NCI-H526 (cell line): ENCODE measurements at places on chromosomes 12 and 14.

GRCh38 chr12:7102582-7102981 is 6.4 kb downstream of the C1RL start:
- no peak for DNase-seq

- DNase-seq, result peak; percentile 10
These were observed 5.0 kb upstream of the SRSF9 start for GRCh38 chr12:120474616-120474960.

DNA sequence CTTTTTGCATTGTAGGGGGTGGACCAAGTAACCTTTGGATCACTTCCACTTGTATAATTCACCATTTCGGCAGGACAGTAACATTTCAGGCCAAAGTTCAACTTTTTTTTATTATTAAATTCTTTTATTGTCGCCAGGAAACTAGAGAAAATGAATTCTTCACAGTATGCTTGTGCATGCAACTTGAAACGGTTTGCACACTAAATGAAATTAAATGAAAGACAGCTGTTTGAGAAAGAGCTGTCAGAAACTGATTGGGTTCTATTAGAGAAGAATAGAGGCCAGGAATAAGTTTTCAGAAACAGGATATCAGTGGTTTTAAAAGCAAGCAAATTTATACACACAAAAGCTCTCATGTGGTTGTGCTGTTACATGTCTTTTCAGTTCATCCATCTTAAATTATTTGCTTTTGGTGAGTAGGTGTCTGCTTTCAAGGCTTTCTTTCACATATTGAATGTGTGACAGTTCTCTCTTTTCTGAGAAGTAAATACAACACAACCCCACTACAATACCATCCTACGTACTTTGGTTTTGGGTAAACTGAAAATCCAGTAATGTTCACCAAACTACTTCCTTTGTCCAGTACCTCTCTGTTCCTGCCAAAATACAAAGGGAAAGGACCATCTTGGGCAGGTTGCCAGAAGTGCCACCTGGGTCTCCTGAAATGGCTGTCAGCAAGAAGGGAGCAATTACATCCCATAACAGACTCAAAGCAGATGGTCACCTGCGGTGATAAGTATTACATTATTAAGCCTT is 291.7 kb downstream of the RAD51B start:
- DNase-seq, result no peak

- no peak for DNase-seq
These were observed 6.9 kb downstream of the ATP2A2 start for GRCh38 chr12:110287986-110288385.

GRCh38 chr12:94872007-94872653 is 131.4 kb downstream of the NDUFA12 start:
- DNase-seq, result no peak

- DNase-seq, result peak; percentile 95
These were observed 12.5 kb upstream of the TNFAIP2 start for GRCh38 chr14:103110681-103111231.

- no peak for DNase-seq
These were observed 8.9 kb upstream of the TAC3 start for GRCh38 chr12:57025196-57025595.

DNA sequence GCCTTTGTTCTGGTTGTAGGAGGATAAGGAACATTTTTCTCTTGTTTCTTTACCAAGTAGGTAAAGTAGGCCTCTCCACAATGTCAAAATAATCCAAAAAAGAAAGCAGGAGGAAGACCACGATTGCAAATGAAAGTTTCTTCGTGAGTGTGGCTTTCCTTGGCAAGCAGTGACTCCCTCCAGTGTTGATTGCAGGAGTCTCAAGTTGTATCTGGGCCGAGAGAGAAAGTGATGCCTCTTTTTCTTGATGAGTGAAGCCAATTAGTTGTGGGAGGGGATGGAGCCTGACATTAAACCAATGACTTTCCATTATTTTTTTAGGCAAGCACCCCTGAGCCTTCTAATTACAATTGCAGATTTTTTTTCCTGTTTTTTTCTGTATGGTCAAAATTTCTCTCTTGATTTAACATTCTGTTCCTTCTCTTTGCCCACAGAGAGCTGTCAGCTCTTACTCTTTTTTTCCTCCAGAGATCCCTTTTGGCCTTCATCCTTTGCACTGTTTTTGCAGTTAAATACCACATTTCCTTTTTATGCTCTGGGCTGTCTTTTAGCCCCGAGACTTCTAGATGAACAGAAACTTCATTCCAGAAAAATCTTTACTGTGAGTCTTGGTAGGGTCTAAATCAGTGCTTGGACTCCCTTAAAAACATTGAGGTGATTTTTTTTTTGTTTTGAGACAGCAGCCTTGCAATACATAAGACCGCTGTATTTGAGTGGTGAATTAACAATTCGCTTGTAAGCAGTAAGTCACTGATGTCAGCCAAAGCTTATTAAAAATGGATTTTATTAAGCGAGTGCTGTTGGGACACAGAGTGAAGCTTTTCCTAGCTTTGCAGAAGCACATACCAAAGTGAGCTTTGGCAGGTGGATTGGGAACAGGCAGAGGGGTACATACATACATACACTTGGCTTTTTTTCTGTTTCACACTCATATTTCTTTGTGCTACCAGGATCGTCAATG is 15.8 kb downstream of the FBXW8 start:
- no peak for DNase-seq

- DNase-seq, result no peak
These were observed 25.0 kb downstream of the BICD1 start for GRCh38 chr12:32131666-32132065.

DNA sequence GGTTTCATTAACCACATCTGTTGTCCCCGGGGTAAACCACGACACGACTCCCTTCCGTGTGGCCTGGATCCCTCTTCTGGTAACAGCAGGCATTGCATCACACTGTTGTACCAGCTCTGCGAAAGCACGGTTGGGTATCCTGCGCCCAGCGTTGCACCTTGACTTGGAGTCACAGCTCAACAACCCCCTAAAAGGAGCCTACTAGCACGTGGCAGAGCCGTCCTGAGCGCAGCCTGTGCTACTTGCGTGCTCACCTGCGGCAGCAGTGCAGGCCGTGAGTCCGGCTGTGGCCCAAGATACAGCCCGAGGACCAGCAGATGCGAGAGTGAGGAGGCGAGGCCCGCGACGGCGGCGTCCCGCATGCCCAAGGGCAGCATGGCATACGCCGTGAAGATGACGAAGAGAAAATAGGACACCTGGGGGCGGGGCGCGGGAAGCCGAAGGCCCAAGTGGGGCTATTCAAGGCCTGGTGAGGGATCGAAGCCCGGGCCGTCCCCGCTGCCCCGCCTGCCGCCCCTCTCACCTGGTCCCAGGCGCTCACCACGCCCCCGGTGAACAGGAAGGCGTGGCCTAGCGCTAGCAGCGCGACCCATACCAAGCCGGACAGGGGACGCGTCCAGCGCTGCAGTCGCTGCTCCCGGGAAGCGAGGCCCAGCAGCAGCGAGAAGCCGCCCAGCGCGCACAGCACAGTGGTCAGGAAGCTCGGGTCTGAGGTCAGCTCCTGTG is 2.4 kb downstream of the ADCY4 start:
- DNase-seq, result peak; percentile 80

- no peak for DNase-seq
These were observed 17.1 kb upstream of the SAMD4A start for GRCh38 chr14:54549862-54550261.

DNA sequence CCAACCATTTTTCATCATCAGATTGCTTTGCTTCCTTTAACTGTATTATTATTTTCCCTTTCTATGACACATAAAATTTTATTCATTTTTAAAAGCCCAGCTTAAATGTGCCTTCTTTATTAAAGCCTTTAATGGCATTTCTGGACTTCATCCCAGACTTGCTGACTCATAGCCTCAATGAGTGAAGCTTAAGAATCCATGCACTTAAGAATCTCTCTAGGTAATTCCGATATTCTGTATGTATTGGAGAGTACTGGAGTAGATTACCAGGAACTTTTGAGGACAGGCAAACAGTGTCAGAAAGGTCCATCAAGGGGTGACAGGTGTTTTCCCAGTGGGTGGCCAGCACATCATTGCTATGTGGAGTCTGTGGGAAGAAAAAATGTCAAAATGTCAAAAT is 107.9 kb downstream of the PTPRQ start:
- no peak for DNase-seq

- DNase-seq, result peak; percentile 23
These were observed 13.1 kb upstream of the RIN3 start for GRCh38 chr14:92500491-92500941.

DNA sequence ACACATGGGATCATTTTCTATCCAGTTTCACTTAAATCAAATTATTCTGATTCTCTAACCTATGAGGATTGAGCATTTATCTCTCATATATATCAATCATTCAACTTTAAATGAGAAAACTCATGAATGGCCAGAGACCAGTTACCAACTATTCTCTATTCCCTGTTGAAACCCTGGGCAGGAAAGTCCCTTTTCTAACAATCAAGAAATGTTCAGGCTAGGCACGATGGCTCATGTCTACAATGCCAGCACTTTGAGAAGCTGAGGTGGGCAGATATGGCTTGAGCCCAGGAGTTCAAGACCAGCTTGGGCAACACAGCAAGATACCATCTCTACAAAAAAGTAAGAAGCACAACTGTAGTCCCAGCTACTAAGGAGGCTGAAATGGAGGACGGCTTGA is 18.0 kb downstream of the FMNL3 start:
- DNase-seq, result no peak

DNA sequence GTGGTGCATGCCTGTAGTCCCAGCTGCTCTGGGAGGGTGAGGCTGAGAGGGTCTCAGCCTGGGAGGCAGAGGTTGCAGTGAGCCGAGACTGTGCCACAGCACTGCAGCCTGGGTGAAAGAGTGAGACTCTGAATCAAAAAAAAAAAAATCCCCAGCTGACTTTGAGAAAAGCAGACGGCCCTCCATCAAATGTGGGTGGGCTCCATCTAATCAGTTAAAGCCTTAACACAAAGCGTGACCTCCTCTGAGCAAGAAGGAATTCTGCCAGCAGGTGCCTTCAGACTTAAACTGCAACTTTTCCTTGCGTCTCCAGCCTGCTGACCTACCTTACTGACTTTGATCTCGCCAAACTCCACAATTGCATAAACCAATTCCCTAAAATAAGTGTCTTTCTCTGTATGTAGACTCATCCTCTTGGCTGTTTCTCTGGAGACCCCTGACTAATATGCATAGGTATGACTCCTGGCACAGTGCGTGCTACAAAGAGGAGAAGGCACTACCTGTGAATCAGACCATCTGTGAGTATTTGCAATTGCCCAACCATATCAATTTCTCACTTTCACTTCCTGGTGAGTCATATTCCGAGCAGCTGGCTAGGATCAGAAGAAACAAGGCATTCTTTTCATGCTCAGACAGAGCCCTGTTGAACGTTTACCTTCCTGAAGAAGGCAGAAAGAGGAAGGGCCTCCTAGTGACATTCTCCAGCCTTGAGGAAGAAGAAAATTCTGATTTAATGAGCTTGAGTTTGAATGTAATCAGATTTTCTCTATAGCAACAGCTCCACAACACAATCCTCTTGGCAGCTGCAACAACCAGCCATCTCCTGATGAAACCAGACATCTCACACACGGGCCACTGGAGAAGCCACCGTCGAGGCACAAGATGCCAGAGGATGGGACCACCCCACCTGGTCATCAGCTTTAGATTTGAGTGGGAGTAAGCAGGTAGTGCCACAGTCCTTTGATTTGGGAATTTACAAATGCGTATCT is 54.3 kb downstream of the CLMN start:
- peak; percentile 94 for DNase-seq

- DNase-seq, result no peak
These were observed 10.0 kb upstream of the EEA1 start for GRCh38 chr12:92939116-92939515.

DNA sequence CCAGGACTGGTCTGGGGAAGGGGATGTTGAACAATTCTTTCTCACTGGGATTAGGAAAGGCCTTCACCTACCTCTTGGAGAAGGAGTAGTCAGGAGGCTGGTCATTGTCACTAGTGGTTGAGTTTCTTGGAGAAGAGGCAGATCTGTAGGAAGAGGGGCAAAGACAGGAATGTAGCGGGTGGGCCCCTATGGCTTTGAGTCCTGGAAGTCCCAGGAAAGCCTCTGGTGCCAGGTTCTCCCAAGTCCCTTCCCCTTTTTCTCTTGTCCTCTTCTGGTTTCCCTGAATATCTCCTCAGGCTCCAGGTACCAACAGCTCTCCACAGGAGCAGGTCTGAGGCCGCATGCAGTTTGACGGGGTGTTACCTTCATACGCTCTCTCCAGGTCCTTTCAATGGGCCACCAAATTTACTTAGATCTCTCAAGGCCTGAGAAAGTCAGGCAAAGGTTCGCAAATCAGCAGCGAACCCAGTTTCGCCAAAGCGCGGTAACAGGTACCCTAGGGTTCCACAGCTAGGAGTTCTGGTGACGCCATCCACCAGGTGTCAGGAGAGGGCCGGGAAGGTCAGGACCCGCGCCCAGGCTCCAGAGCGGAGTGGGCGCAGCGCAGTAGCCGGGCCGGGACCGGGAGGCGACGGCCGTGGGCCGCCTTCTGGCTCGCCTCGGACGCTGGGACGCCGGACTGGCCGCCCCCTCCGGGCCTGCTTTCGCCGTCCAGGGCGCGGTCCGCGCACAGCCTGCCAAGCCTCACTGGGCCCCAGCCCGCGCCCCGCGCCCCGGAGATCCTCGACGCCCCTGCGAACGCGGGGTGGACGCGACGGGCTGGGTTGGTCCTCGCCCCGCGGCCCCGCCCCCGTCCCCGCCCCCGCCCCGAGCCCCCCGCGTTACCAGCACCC is 795 bp downstream of the SMAGP start:
- peak; percentile 69 for DNase-seq

DNA sequence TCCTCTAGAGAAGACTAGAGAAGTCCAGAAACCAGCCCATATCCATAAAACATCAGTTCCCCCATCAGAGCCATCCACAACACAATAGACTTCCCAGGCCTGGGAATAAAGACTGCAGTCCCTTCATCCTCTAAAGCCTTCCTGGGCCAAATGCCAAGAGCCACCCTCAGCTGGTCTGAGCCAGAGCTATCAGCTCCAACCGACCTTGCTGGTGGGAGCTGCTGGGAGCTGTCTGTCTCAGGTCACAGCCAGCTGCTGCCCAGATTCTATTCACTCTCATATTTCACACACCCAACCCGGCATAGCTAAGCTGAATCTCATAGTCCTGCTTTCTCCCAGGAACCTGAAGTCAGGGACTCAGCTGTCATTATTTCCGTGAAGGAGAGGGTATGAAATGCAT is 10.9 kb upstream of the TFCP2 start:
- no peak for DNase-seq

DNA sequence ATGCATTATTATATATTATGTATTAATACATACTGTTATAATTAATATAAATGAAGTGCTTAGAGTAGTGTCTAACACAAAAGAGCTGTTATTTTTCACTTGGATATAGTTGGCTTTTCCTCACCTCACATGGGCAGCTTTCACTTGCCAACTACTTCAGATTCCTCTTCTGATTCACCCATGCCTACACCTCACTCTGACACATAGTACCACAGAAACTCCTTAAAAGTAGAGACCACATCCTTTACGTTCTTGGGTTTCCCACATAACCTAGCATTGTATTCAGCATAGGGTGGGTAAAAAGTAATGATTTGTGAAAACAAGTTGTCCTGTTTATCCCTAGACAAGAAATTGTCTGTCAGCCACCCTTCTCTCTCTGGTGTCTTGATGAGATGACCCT is 61.0 kb downstream of the DIO2 start:
- DNase-seq, result no peak

DNA sequence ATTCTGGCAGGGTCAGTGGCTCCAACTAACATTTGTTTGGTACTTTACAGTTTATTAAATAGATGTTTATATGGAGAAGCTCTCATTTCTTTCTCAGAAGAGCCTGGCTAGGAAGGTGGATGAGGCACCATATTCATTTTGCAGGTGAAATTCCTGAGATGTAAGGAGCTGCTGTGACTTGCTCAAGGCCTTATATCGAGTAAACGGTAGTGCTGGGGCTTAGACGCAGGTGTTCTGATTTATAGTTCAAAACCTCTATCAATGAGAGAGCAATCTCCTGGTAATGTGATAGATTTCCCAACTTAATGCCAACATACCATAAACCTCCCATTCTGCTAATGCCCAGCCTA is 42.3 kb downstream of the DAD1 start:
- DNase-seq, result no peak

- DNase-seq, result peak; percentile 48
These were observed 52.9 kb downstream of the ANO6 start for GRCh38 chr12:45268672-45269411.
